ENCODE measurements at places on chromosomes 7 and 10.
A peak's percentile ranks its signal among the peaks of the same experiment; 100 is the strongest.

DNA sequence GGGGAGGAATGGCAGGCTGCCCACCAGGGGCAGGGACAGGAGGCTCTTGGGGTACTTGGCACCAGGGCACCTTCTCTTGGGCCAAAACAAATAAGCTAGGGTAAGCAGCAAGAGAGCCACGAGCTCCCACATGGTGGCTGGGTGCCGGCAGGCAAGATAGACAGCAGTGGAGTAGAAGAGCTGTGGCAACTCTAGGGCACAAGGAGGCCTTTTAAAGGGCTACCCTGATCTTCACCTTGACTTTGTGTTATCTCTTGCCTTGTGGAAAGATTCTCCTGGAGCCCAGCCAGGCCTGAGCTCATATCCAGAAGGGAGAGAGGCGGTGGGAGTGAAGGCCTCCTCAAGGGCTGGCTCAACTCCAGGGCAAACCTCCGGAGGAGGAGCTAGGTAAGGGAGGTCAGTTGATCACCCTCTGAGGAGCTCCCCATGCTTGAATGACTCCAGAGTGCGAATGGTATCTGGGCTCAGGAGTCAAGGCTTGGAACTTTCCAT lies at the start of gene CYP17A1:
Gene CYP17A1, minus strand, starts transcription at position 184 of the 492 bp plus-strand sequence. Its CDS starts 52 bp downstream, at position 132.
- peak; percentile 25 for DNase-seq

GRCh38 chr7:157394246-157395191 lies 57.7 kb downstream of the DNAJB6 start:
- no peak for DNase-seq

- DNase-seq = no peak
Observed at GRCh38 chr10:125260260-125260659, 99.9 kb upstream of the CTBP2 start.

GRCh38 chr10:89677341-89677740 lies 24.0 kb upstream of the KIF20B start:
- no peak for DNase-seq

GRCh38 chr7:151754142-151754590 lies 122.7 kb downstream of the PRKAG2 start:
- peak; percentile 44 for DNase-seq

DNA sequence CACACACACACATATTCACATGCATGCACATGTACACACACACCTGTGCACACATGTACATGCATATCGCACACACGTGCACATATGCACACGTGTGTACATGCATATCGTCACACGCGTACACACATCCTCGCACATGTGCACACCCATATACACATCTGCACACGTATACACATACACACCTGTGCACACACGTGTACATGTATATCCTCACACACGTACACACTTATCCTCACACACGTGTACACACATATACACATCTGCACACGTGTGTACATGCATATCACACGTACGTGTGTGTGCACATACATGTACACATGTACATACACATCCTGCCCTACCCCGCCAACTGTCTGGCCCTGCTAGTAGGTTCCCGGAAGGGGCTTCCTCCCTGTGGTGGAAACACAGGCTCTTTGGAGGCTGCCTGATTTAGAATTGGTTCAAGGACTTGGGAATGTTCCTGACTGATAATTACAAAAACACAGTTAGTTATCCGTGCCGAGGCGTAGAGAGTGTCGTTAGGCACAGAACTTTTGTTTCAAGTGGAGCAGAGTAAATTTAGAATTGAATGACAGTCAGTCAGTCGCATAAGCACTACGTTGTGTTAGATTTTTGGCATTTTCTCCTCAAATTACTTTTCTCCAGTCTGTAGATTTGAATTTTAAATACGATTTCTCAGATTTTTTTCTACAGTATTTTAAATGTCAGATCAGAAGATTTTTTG lies 18.5 kb upstream of the PRKAR1B start:
- DNase-seq = no peak

GRCh38 chr7:36796850-36797536 lies 72.7 kb upstream of the AOAH start:
- DNase-seq = peak; percentile 40
